ENCODE measurements at places on chromosomes 1 and 21.

DNA sequence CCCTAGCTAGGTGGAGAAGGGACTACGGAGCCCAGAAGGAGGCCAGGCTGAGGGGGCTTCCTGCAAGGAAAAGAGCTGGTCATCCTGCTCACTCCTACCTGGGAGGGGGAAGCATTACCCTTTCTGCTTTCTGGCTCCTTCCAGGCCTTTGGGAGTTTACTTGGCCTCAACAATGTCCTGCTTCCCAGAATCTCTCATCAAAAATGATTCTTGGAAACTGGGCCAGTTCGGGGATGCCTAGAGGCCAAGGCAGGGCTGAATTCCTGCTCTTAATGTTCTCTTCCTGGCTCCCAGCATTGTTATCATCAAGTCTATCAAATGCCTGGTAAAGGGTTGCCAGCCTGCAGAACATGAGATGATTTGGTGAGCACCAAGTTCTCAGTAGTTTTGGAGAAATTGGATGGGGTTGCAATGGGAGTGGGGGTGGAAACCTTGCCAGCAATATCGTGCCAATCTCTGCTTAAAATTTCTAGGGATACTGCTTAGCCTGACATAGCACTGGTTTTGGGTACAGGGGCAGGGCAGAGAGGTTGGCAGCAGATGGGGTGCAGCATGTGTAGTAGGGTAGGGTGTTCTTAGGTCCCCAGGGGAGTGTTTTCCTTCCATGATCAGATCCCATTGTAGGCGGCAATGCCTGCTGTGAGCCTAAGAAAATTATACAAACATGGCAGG is 7.7 kb upstream of the PAFAH2 start:
- DNase-seq = no peak

GRCh38 chr1:72896256-72896655 is 613.9 kb upstream of the NEGR1 start:
- DNase-seq = no peak

- no peak for DNase-seq
Observed at GRCh38 chr1:28507646-28508434, 2.0 kb downstream of the RCC1 start.

- no peak for DNase-seq
Observed at GRCh38 chr1:233707153-233707879, 93.4 kb downstream of the KCNK1 start.

GRCh38 chr1:183248989-183249691 is 63.1 kb downstream of the LAMC2 start:
- no peak for DNase-seq

- peak; percentile 32 for DNase-seq
Observed at GRCh38 chr21:32336711-32337110, 38.1 kb downstream of the MRAP start.

- DNase-seq = no peak
Observed at GRCh38 chr1:199411506-199411905, 616.0 kb upstream of the NR5A2 start.

DNA sequence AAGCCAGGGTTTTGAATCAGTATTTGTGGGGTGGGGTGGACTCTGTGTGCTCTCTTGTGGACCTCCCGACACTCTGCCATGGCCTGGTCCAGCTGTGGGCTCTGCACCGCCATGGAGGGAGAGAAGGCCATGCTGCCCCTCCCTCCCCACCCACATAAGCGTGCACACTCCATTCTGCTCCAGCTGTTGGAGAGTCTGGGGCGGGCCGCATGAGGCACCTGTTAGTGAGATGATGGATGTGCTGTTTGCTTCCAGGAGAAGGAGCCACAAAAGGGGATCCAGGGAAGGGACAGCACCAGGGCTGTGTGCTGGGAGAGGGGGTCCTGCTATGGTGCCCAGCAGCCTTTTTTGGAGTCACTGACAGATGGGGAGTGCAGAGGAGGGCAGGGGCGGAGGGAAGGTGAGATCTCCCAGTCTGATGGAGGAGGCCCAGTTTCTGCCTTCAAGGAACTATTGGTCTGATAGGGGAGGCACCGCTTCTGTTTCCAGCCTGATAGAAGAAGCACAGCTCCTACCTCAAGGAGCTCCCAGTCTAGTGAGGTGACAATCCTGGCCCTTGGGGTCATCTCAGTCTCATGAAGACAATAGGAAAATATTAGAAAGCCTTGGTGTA is 101.5 kb downstream of the ACTL8 start:
- no peak for DNase-seq

DNA sequence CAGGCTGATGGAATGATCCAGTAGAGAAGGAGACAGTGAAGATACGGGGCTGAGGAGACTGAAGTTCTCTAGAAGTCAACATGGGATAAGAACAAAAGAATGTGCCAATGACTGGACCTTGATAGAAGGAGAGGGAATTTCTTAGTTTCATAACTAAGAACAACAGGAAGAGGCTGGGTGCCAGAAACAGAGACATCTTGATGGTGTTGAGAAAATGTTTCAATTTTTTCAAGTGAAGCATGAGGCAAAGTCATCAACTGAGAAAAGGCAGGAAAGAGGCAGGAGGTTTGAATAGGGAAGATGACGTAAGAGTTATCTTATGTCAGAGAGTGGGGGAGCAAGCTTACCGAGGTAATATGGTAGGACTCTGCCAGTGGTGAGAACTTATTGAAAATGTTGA is 80.1 kb downstream of the SPAG17 start:
- no peak for DNase-seq

DNA sequence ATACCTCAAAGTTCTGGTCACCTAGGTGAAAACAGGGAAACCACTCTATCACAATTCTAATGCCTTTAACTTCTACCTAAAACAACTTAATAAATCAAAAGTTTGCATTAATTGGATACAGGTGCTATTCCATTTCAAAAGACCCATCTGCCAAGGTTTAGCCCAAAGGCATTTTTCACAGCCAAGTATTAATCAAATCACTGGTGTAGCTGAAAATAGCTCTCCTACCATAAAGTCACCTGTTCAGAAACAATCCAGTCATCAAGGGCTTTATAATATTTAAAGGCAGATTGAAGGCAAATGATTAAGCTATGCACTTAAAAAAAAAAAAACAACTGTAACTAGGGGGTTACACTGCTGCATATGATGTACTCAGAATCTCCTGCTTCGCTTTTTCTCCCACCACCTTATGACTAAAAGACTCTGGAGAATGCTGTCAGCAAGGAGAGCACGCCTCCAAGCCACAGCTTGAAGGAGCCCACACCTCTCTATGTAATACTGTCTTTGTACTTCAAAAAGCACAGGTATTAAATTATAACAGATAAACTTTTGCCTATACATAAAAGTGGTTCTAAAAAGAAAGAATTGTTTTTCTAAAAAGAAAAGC is 20.5 kb downstream of the KIAA0319L start:
- no peak for DNase-seq

DNA sequence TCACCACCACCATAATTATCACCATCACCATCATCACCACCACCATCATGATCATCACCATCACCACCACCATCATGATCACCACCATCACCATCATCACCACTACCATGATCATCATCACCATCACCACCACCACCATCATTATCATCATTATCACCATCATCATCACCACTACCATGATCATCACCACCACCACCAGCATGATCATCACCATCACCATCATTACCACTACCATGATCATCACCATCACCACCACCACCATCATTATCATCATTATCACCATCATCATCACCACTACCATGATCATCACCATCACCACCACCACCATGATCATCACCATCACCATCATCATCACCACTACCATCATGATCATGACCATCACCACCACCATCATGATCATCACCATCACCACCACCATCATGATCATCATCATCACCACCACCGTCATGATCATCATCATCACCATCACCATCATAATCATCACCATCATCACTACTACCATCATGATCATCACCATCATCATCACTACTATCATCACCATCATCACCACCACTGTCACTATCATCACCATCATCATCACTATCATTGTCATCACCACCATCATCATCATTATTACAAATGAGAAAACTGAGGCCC is 60.2 kb downstream of the TRABD2B start:
- no peak for DNase-seq

GRCh38 chr1:34621916-34622315 is 132.9 kb upstream of the GJB5 start:
- no peak for DNase-seq

- DNase-seq = no peak
Observed at GRCh38 chr1:38152351-38153065, 105.9 kb upstream of the POU3F1 start.

DNA sequence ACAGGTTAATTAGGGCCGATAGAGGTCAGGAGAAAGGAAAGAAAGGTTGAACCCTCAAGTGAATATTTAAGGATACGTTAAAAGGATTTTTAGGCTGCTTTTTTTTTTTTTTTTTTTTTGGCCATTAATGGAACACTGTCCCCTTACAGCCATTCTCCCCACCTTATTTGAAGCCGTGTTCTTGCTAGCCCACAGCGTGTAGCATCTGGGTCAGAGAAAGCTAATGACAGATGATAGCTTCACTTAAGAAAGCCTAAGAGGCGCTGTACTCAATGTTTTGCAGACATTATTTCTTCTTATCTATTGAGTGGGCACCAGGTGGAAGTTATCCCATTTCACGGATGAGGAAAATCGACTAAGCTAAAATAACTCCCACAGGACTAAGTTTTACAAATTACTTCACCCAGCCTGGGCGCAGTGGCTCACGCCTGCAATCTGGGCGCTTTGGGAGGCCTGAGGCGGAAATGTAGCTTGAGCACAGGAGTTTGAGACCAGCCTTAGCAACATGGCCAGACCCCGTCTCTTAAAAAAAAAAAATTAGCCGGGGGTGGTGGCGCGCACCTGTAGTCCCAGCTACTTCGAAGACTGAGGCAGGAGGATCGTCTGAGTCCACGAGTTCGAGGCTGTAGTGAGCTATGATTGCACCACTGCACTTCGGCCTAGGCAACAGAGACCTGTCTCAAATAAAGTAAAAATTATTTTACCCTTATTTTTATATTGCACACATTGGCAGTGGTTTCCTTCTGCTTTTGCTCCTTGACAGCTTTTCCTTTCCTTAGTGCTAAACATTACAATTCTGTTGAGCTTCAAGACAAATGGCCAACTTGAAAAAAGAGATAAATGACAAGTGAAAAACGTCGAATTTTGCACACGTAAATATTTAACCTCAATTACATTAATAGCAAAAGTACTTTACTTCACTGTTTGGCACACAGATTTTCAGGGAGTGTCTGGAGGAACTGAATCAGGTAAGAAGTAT is 1.1 kb upstream of the PHTF1 start:
- no peak for DNase-seq

- DNase-seq = no peak
Observed at GRCh38 chr1:234579967-234580366, 30.0 kb downstream of the IRF2BP2 start.

DNA sequence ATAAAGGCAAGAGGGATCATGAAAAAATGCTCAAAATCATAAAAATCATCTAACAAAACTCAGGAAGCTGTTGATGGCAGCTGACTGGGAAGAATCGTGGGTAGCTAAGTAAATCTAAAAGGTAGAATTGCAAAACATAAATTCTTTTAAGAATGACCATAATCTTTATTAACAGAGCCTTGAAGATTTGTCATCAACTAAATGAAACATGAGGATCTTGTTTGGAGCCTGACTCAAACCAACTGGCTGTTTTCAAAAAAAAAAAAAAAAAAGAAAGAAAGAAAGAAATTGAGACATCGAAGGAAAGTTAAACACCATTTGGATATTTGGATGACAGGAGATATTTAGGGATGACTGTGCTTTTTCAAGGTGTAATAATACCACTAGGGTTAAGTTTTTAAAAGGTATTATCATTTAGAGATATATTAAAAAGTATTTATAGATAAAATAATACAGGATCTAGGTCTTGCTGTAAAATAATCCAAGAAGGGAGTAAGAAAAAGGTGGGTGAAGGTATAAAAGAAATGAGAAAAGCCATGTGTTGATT is 48.6 kb downstream of the CD34 start:
- no peak for DNase-seq

DNA sequence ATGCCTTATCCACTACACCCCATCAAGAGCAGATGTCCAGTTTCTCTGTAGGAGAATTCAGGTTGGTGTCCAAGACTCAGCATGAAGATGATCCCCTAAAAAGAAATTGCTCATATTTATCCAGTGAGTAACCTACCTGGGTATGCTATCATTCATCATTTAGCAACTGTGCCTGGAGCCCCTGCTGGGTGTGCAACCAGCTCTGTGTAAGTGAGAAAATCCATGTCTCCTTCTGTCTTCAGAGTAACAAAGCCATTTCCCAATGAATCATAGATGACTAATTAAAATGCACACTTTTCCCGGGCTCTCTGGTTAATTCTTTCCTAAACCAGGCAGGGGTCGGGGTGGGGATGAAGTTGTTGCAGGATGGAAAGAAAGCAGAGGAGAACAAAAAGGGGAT is 35.8 kb downstream of the OLFML3 start:
- no peak for DNase-seq

- no peak for DNase-seq
Observed at GRCh38 chr1:93601686-93602085, 80.0 kb downstream of the BCAR3 start.

- DNase-seq = no peak
Observed at GRCh38 chr1:9317591-9318417, 25.1 kb downstream of the SPSB1 start.

DNA sequence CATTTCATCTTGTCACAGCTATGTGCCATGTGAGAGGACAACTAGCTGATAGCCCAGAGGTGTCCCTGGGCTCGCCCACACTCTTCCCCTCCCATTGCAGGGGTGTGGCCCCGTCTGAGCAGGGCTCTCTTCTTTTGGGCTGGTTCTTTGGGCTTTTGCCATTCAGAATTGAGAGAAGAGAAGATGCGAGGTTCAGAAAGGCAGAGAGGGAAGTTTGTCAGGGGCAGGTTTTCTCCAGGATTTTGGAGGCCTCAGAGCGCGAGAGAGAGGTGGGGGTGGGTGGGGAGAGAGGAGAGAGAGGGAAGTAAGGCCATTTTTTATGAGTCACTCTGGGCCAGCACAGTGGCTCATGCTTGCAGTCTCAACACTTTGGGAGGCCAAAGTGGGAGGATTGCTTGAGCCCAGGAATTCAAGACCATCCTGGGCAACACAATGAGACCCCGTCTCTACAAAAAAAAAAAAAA is 5.2 kb downstream of the IFI6 start:
- DNase-seq = no peak

GRCh38 chr1:12405325-12406210 is 175.7 kb downstream of the VPS13D start:
- no peak for DNase-seq

DNA sequence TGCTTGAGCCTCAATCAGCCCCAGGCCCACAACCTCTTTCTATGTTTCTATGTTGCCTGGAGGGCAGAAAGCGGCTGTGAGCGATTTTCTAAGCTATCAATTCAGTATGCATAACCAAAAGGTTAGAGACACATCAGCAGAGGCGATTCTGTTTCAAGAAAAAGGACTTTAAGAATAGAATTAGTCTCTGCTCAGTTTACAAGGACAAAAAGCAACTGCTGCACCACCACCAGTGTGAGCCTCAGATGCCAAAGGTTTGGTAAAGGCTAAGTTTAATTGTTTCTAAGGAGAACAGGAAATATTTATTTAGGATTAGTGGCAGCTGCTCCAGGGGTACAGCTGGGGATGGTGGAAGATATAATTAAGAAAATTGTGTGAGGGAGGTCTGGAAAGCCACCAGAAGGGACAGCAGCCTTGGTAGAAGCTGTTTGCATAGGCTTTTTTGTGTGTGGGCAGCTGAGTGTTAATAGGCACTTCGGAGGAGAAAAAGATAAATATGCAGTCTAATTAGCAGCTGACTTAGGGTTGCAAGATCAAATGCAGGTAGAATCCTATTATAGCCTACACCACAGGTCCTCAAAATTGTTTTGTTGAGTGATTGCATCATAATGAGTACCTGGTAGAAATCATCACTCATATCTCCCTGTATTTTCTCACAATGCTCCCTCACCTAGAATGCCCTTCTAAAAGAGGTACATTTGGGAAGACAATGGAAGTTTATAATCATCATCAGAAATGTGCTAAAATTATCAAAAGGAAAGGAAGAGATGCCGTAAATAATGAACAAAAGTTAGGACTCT is 35.8 kb downstream of the ZC3H11B start:
- no peak for DNase-seq

Data from C1 segment of cervical spinal cord (tissue), 14 donors.